ENCODE measurements at places on chromosomes 2 and 18. TPM values are rescaled to one million over a fixed set of nuclear protein-coding genes. Genes with fewer than 3 reads are reported as not detected.

DSC2 gene
- 14.3 TPM for polyA plus RNA-seq

IMPACT gene
- 51.5 TPM for polyA plus RNA-seq

TXNDC2 gene
- not detected for polyA plus RNA-seq

UNC80 gene
- 1.6 TPM for polyA plus RNA-seq

UPP2 gene
- 0.29 TPM for polyA plus RNA-seq

INHA gene
- polyA plus RNA-seq, result 0.65 TPM

ASB18 gene
- 0.04 TPM for polyA plus RNA-seq

ATP6V1B1 gene
- polyA plus RNA-seq, result 3.6 TPM

DSG3 gene
- not detected for polyA plus RNA-seq

Measured in right lung (tissue), 10 donors.